ENCODE measurements at places on chromosomes 1 and 21.

DNA sequence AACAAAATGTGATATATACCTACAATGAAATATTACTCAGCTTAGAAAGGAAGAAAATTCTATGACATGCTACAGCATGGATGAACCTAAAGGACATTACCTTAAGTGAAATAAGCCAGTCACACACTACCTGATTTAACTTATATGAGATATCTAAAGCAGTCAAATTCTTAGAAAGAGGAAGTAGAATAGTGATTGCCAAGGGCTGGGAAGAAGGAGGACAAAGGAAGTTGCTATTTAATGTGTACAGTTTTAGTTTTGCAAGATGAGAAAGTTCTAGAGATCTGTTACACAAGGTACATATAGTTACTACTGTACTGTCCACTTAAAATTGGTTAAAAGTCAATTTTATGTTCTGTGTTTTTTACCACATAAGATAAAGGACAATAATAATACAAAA, 87.5 kb upstream of the KCTD3 start:
- DNase-seq = no peak
- H3K27ac ChIP-seq = no peak overlapping the region
- no peak overlapping the region for H3K4me3 ChIP-seq
- peaks cover 12% of the 10 kb centered on the region for H3K4me1 ChIP-seq
- H3K36me3 ChIP-seq = no peaks in the 10 kb centered on the region

- H3K27me3 ChIP-seq = no peaks in the 10 kb centered on the region
- peak overlapping the region; percentile 70 for H3K4me3 ChIP-seq
- H3K4me1 ChIP-seq = peaks cover 12% of the 10 kb centered on the region
- no peak overlapping the region for H3K27ac ChIP-seq
- H3K36me3 ChIP-seq = no peaks in the 10 kb centered on the region
These were observed 787 bp downstream of the PTGFR start for GRCh38 chr1:78491451-78492071.

- H3K4me3 ChIP-seq = no peak overlapping the region
- no peaks in the 10 kb centered on the region for H3K4me1 ChIP-seq
- peaks cover 6% of the 10 kb centered on the region for H3K36me3 ChIP-seq
- H3K27ac ChIP-seq = no peak overlapping the region
- H3K27me3 ChIP-seq = no peaks in the 10 kb centered on the region
These were observed 56.2 kb downstream of the ENAH start for GRCh38 chr1:225596736-225597135.

GRCh38 chr1:21693732-21694131, 24.6 kb upstream of the RAP1GAP start:
- H3K4me3 ChIP-seq = no peak overlapping the region
- peaks cover 27% of the 10 kb centered on the region for H3K36me3 ChIP-seq
- H3K27me3 ChIP-seq = no peaks in the 10 kb centered on the region
- peaks cover 3% of the 10 kb centered on the region for H3K4me1 ChIP-seq
- H3K27ac ChIP-seq = no peak overlapping the region

DNA sequence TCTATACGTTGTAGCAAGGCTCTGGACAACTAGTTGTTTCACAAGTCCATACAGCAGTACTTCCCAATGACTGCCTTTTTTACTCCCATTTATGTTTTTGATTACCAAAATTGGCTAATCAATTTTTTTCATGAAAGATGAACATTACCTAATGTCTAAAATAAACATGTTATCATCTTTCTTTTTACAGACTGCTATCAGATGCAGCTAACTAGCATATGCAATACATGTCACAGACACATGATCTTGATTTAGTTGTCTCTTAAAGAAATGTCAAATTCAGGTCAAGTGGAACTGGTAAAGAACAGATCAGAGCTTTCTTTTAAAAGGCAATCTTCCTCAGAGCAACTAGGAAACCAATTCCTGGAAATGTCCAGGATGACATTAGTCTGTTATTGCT, 630 bp upstream of the DBT start:
- H3K27me3 ChIP-seq = peaks cover 4% of the 10 kb centered on the region
- no peaks in the 10 kb centered on the region for H3K36me3 ChIP-seq

- H3K4me1 ChIP-seq = peaks cover 21% of the 10 kb centered on the region
- H3K27me3 ChIP-seq = no peaks in the 10 kb centered on the region
- H3K36me3 ChIP-seq = no peaks in the 10 kb centered on the region
- H3K27ac ChIP-seq = no peak overlapping the region
- H3K4me3 ChIP-seq = no peak overlapping the region
These were observed 186.1 kb upstream of the CAMK1G start for GRCh38 chr1:209397371-209397770.

DNA sequence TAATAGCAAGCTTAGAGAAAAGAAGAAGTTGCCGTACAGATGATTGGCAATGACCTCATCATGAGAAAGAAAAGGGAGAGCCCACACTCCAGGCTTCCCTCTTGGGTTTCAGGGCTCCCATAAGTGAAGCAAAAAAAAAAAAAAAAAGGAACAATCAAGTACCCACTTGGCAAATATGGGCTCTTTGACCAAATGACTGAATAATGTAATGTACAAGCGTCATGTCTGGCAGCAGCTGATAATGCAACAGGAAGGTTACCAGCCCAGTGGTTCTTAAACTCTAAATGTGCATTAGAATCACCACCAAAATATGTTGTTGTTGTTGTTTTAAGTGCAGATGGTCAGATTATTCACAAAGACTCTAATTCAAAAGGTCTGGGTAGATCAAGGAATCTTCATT, 13.5 kb downstream of the TNFSF4 start:
- DNase-seq = peak; percentile 91
- peaks cover 27% of the 10 kb centered on the region for H3K4me1 ChIP-seq
- H3K4me3 ChIP-seq = no peak overlapping the region
- H3K27me3 ChIP-seq = no peaks in the 10 kb centered on the region
- H3K27ac ChIP-seq = peak overlapping the region; percentile 53
- H3K36me3 ChIP-seq = no peaks in the 10 kb centered on the region

- no peaks in the 10 kb centered on the region for H3K27me3 ChIP-seq
- H3K36me3 ChIP-seq = no peaks in the 10 kb centered on the region
- no peak overlapping the region for H3K27ac ChIP-seq
- no peak overlapping the region for H3K4me3 ChIP-seq
- no peak for DNase-seq
- peaks cover 66% of the 10 kb centered on the region for H3K4me1 ChIP-seq
These were observed 64.8 kb upstream of the IPO9 start for GRCh38 chr1:201764166-201764565.

DNA sequence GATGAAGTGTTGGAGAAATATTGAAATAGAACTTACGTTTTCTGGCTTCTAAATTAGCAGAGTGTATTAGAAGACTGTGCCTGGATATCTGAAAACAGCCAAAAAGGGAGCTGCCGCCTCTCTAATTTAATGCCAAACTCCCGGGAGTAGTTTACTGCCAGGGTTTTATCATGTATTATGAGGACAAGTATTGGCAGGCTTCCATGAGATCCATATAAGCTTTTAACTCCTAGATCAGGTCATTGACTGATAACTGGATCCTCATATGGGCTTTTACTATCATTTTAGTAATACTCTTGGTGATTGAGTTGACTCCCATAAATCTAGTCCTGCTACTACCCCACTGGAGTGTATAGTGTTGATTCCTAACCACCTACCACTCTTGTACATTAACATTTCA, 178.4 kb upstream of the CXADR start:
- H3K4me3 ChIP-seq = no peak overlapping the region
- DNase-seq = no peak
- H3K27ac ChIP-seq = no peak overlapping the region
- H3K36me3 ChIP-seq = no peaks in the 10 kb centered on the region
- H3K4me1 ChIP-seq = no peaks in the 10 kb centered on the region

DNA sequence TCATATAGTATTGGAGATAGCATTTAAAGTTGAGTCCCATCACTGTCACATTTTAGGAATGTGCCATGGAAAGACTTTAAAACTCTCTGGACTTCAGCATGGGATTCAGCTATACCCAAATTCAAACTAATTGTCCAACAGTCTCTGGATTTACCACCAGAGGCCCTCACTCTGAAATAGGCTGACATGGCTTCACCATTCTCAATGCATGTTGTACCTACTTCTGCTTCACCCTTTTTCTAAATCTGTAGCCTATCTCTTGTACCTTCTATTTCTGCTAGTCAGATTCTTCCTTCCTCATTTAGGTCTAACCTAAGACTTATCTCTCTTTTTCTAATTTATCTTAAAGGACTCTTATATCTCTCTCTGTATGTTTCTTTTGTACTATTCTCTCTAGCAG, 512.7 kb upstream of the ZRANB2 start:
- no peak overlapping the region for H3K27ac ChIP-seq
- no peak for DNase-seq
- no peak overlapping the region for H3K4me3 ChIP-seq
- H3K36me3 ChIP-seq = no peaks in the 10 kb centered on the region
- H3K4me1 ChIP-seq = no peaks in the 10 kb centered on the region
- H3K27me3 ChIP-seq = no peaks in the 10 kb centered on the region

DNA sequence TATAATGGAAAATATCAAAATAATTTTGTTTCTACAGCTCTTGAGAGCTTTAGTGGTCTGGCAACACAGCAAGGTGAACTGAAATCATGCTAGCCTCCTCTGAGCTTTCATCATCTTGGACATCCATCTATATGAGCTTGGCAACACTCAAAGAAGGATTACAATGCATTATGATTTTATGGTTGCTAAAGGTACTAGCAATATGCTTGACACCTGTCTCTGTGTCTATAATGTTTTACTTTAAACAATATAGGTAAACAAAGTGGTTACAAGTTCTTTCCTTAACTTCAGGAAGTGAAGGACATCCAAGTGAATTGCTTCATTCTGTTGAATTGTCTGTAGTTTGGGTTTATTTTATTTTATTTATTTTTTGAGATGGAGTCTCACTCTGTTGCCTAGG, 203.7 kb upstream of the RRP15 start:
- no peak overlapping the region for H3K4me3 ChIP-seq
- no peaks in the 10 kb centered on the region for H3K4me1 ChIP-seq
- no peak overlapping the region for H3K27ac ChIP-seq
- H3K27me3 ChIP-seq = no peaks in the 10 kb centered on the region
- H3K36me3 ChIP-seq = no peaks in the 10 kb centered on the region

DNA sequence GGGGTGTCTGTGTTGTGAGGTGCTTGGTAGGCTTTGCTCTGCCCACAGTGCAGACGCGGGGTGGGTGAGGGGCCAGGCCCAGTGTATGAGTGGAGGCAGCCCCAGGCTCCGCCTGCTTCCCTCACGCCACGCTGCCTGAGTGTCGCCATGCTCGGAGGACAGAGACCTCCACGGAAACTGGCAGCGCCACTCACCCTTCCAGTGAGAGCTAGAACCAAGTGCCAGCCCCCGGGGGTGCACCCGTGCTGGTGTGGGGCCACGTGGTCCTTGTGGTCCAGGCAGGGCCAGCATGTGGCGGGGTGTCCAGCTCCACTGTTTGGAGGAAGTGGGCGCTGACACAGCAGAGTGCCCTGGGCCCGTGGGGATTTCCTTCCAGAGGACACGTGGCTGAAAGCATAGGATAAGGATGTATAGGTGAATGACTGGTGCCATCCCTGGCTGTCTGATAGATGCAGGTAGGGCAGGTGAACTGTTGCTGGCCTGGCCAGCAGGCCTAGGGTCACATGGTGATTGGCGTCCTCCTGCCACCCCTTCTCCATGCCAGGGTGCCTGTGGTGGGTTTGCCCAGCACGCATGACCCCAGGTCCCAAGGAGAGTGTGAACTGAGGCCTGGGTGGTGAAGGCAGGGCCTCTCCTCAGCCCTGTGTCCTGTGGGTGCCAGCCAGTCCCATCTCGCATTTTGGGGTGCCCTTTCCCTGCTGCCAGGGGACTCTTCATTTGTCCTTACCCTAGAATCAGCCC, 3.8 kb downstream of the LRRC3 start:
- no peaks in the 10 kb centered on the region for H3K27me3 ChIP-seq
- H3K4me3 ChIP-seq = no peak overlapping the region
- H3K36me3 ChIP-seq = no peaks in the 10 kb centered on the region
- no peaks in the 10 kb centered on the region for H3K4me1 ChIP-seq
- no peak for DNase-seq
